ENCODE measurements at places on chromosomes 2 and 18. TPM values are rescaled to one million over a fixed set of nuclear protein-coding genes. Genes with fewer than 3 reads are reported as not detected.

DNA sequence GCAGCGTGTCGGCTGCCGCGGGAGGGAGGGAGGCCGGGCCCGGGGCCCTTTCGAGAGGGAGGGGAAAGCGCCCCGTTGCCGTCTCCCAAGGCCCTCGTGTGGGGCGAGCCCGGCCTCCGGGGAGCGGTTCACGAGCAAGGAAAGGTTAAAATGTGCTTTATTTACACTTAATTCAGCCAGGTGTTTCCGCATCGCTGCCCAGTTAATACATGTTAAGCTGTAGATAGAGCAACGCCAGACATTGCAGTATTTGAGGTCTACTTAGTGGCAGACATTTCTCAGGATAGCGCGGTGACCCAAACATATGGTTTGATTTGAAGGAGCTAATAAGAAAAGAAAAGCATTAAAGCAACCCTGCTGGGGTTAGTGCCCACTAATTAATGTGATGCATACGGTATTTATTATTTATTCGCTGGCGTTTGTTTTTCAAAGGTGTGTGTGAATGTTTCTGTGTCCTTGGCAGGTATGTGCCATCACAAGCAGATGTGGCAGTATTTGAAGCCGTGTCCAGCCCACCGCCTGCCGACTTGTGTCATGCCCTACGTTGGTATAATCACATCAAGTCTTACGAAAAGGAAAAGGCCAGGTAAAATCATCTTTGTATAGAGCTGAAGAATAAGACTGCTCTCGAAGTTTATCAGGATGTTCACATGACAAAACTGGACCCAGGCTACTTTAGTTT is 571 bp downstream of the EEF1B2 start:
- DNase-seq = no peak

ABCG8 gene
- 0.01 TPM for polyA plus RNA-seq

- peak; percentile 72 for DNase-seq
These were observed 133.4 kb downstream of the INSIG2 start for GRCh38 chr2:118221536-118222272.

GRCh38 chr2:224392545-224392944 is 9.4 kb downstream of the FAM124B start:
- DNase-seq = no peak

- DNase-seq = no peak
These were observed 288.1 kb downstream of the RNF144A start for GRCh38 chr2:7205151-7205830.

- DNase-seq = peak; percentile 15
These were observed at the start of gene FTCDNL1 for GRCh38 chr2:199850718-199851500. Gene FTCDNL1, minus strand, starts transcription at chr2:199851192. Its CDS starts 2,230 bp downstream, at chr2:199848962.

IGFBP5 gene
- 516 TPM for polyA plus RNA-seq

All from urinary bladder (tissue), 4 donors.